ENCODE measurements at places on chromosomes 2 and 18.

DNA sequence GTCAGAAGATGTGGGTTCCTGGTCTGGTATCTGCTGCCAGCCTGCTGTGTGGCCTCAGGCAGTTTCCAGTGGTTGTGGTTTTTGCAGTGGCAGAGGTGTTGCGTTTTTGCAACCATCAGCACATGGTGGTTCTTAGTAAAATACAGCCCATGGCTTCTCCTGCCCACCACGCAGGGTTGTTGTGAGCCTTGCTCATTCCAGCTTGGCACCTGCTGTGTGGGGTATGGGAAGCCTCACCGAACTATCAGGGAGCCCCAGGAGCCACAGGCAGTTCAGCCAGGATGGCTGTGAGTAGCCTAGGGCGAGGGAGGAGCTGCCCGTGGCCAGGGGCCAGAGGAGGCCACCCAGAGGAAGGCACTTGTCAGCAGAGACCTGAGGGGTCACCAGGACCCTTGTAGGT, 9.8 kb downstream of the ARID5A start:
- no peak for DNase-seq

DNA sequence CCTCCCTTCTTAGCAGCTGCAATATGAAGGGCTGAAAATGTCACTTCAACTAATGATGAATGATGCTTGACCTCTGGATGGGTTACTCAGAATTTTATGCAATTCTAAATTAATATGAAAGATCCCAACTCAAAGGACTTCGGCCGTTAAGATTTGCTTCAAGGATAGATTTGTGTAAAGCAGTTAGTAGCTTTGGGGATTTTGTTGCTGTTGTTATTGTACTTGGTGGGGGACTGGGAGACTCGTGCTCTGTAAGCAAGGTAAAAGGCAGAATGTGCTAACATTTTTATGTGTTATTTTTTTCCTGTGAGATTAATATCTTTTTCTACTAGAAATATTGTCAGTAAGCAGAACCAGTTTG, 478.8 kb downstream of the ARHGAP15 start:
- DNase-seq: no peak

GRCh38 chr2:27689424-27689823, 25.7 kb downstream of the SLC4A1AP start:
- DNase-seq: no peak

GRCh38 chr2:238220892-238221521, 17.5 kb upstream of the ILKAP start:
- DNase-seq: no peak

DNA sequence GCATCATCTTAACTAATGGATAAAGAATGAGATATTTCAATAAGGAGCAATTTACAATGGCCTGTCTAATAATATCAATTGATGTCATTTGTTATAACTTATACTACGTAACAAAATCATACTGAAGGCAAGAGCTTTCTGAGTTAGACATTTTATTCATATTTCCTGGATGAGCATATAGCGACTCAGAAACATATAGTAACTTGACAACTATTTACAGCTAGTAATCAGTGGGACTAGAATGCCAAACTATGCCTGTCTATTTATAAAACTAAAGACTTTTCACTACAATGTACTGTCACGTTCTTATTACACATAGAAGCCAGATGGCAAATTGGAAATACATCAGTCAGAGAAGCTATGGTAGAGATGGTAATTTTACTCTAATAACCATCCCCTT, 766.2 kb upstream of the TMEFF2 start:
- DNase-seq: no peak

GRCh38 chr18:36186461-36187192, 670 bp upstream of the MOCOS start:
- DNase-seq: no peak

GRCh38 chr2:239150125-239151011, 250.5 kb downstream of the HDAC4 start:
- DNase-seq: no peak

DNA sequence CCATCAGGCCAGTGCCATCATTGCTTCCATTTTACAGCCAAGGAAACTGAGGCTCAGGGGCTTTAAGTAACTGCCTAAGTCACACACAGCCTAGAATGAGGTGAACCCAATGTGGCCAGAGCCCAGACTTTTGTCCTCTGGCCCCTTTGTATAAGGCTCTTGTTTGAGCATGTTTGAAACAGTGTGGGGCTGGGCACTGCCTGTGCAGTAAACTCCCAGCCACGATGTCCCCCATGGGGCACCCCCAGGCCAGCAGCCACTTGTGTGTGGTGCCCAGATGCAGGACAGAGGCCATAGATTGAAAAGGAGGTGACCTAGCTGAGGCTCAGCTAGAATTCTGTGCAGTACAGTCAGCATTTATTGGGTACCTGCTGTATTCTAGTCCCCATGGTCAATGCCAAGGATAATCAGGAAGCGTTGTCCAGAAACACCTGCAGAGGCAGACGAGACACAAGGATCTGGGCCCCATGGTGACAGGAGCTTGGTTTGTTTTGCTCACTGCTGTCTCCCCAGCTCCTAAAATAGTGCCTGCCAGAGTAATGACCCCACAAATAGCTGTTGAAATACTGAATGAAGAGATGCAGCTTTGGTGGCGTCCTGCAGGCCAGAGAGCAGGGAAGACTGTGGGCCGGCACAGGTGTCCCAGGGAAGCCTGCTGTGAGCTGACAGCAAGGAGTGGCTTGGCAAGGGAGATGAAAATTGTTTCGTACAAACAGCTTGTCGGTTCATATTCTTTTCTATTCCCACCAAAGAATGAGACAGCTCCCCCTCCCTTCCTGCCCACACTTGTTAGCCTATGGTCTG, 160.7 kb downstream of the LDLRAD4 start:
- DNase-seq: no peak

DNA sequence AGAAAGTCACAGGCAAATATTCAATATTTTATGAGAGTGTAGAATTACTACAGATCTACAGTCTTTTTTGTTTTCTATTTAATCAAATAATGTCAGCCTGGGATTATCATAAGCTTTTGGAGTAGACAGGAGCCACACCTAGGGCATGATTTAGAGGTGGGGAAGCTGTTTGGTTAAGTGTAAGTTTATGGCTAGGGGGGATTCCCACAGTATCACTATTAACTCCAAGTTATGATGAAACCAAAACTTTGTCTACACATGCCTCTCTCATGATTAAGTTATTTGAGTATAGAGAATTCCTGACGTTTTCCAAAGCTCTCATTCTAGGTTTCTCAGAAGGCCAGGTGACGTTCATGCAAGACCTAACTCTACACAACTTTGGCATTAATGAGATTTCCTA, 2.1 kb downstream of the SERPINB10 start:
- no peak for DNase-seq

All from activated naive CD8-positive, alpha-beta T cell treated with anti-CD3 and anti-CD28 coated beads, Interleukin-2, amount 50 U/mL, for 16 hours (primary cell).